Smooth muscle cell of the coronary artery (primary cell): ENCODE measurements at places on chromosomes 1 and 21. TPM values are rescaled to one million over a fixed set of nuclear protein-coding genes. Genes with fewer than 3 reads are reported as not detected.

The MTOR gene
- 30.3 and 30.8 TPM in 2 replicates for total RNA-seq

The CFAP126 gene
- total RNA-seq: not detected in 2 replicates

The SDC3 gene
- 9.3 and 11.1 TPM in 2 replicates for total RNA-seq

The FCRL5 gene
- not detected in 2 replicates for total RNA-seq

The NUF2 gene
- total RNA-seq: 5.3 TPM in 1 of 2 replicates, not detected in the other
